ENCODE measurements at places on chromosomes 12 and 14.

GRCh38 chr12:120361506-120362208, 7.3 kb downstream of the MSI1 start:
- peak; percentile 41 for DNase-seq

DNA sequence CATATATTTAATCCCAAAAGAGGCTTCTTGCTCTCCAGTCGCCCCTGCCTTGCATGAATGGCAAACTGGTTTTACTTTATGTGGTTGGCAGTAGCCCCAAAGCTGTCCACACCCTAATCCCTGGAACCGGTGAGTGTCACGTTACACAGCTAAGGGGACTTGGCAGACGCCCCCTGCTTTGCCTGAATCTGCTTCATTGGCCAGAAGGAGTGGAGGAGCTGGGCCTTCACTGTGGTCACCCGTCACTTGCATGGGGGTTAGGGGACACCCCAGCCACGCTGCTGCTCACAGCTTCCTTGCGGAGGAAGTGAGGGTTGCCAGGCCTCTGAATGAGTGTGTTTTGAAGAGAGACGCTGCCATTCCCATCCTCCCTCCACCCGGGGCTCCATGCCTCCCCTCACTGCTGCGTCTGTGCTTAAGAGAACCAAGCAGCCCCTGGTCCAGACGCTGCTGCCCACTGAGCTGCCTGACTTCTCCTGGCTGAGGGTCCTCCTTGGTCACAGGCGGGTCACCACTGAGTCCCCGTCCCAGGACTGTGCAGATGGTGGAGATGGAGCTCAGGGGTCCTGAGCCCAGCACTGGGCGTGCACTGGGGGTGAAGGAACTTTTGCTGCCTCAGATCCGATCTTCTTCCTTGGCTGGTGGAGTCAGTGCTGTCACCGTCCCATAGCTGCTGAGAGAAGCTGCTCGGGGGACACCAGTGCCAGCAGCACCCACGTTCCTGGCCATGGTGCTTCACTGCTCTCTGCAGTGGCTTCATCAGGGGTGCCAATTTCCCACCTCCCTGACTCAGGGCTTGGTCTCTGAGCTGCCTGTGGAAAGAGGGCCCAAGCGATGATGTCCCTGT, 39.8 kb downstream of the GALNT9 start:
- DNase-seq, result no peak

- no peak for DNase-seq
Measured at GRCh38 chr12:19491863-19492262, 52.6 kb downstream of the AEBP2 start.

- no peak for DNase-seq
Measured at GRCh38 chr12:109833307-109834189, at the start of gene TRPV4. TRPV4 (minus strand) TSS chr12:109833398; CDS start chr12:109814796, 18,602 bp downstream.

- no peak for DNase-seq
Measured at GRCh38 chr12:67651132-67651695, 2.7 kb downstream of the DYRK2 start.

- DNase-seq, result no peak
Measured at GRCh38 chr12:125434936-125435443, 369.8 kb downstream of the AACS start.

DNA sequence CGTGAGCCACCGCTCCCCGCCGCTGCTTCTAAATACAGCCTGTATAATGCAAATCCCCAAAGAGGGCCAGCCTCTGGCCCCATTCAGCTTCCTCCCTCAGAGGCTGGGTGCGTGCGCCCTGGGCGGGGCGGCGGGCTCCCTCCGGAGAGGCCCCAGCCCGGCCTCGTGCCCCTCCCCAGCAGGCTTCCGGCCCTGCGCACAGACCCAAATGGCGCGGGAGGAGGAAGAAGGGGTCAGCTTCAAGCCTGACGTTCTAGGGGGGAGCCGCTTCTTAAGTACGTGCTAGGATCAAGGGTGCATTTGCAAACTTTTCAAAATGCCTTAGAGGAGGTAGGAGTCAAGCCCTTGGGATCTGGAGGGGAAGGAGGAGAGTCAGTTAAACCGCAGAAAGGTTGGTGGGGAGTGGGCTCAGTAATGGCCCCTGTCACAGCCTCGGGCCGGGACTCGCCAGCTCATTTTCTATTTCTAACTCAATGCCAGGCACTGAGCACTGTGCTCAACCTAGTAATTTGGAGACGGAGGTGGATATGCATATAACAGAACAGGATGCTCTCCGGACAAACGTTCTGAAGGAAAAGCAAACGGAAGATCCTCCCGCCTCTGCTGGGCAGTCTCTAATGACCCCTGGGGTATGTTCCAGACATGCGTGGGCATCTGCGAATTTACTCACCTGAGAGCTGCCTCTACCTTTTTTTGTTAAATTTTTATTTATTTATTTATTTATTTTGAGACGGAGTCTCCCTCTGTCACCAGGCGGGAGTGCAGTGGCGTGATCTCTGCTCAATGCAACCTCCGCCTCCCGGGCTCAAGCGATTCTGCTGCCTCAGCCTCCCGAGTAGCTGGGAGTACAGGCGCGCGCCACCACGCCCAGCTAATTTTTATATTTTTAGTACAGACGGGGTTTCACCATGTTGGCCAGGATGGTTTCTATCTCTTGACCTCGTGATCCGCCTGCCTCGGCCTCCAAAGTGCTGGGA, 32.3 kb downstream of the NINJ2 start:
- DNase-seq, result no peak

- no peak for DNase-seq
Measured at GRCh38 chr12:108483213-108484059, 31.6 kb upstream of the FICD start.

DNA sequence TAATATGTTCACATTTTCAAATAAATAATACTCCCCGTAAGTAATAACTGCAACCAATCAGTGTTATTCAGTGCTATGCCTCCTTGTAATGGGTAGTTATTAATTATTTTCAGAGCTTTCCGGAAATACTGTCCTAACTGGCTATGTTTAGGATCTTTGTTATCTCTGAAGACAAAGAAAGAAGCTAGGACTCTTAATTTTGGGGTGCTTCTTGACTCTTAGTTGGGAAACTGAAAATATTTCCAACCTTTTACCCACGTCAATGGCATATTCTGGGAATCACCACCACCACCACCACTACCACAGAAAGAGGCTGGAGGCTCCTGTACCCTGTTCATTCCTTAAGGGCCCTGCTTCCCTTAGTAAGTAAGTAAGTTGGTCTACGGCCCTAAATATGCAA, 39.1 kb downstream of the RAD52 start:
- DNase-seq, result no peak

DNA sequence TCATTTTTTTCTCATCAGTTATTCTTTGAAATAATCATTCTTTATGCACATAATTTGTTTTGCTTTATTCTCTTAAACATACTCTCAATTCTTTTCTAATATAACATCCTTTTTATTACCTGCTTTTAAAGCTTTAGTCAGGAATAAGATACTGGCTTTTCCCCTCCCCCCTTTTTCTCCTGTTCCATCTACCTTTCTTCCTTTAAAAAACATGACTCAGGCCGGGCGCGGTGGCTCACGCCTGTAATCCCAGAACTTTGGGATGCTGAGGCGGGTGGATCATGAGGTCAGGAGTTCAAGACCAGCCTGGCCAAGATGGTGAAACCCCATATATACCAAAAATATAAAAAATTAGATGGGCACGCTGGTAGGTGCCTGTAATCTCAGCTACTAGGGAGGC, 25.4 kb downstream of the HIF1A start:
- no peak for DNase-seq

DNA sequence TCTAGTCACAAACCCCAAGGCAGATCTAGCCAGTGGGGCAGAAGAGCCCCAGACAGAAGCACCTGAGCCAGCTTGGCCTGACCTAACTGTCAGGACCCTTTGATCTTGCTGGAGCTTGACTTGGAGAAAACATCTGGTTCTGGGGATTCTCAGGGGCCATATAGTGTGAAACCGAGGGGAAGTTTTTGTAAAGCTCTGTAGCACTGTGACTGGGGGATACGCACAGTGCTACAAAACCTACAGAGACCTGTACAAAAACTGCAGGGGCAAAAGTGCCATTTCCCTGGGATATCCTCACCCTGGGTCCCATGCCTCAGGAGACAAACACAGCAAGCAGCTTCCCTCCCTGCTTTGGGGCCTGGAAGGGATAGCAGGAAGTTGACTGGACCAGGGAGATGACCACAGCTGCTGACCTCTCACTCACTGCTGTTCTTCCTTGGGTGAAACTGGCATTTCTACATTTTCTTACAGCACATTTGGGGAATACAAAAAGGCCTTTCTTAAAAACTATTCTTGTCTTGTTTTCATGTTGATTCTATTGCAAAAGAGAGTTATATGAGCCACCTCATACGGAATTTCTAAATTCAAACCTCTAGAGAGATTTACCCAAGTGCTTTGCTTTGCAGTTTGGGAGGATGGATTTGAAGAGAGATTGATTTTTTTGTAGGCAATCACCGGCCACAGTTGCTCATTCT, 140.0 kb downstream of the DAD1 start:
- DNase-seq, result no peak

Measured in SHP77 treated with DMSO at 0.1 percent for 48 hours (cell line).